Cerebellum (tissue), 4 donors: ENCODE measurements at places on chromosomes 13 and 19. TPM values are rescaled to one million over a fixed set of nuclear protein-coding genes. Genes with fewer than 3 reads are reported as not detected.

SELENOV gene
- not detected for total RNA-seq

MYO1F gene
- total RNA-seq: 2.7 TPM

DNA sequence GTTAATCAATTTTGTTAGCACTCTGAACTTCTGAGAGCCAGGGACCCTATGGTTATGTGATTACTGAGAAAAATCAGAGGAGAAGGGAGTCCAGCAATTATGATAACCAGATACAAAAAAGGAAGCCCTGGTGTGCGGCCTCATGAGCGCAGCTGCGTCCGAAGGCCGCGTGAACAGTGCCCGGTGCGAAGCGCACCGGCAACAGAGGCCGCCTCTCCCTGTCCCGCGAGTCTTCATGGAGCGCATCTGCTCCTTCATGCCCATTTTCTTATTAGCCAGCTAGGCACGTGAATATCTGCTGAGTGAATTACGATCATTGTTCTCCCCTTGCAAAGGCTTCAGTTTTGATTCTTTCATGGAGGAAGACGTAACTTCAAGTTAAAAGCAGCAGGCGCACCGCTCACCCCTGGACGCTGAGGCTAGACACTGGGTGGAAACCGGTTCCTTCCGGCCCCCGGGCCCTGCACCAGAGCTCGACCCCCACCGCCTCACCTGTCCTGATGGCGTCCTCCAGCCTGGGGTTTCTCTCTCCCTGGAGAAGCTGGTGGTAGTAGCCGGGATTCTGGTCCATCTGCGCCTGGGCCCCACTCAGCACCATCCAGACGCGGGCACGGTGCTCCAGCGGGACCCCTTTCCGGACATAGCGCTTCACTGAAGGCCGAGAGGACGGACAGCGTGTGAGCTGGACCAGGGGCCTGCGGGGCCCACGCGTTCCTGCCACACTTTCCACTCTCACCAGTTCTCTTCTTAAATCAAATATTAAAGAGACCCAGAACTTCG lies 8.9 kb downstream of the GRTP1 start:
- no peak for DNase-seq

DNA sequence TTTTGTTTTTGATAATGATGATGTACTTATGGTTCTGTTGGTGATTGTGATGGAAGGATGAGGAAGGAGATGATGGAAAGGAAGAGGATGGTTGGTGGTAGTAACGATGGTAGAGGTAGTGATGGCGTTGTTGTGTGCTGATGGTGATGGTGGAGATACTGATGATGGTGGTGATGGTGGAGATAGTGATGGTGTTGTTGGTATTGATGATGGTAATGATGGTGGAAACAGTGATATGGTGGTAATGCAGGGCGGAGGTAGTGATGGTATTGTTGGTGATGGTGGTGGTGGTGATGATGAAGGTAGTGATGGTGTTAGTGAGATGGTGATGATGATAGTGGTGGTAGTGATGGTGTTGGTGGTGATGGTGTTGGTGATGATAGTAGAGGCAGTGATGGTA lies 12.7 kb downstream of the CLEC17A start:
- DNase-seq: no peak
